ENCODE measurements at places on chromosomes 12 and 14.

DNA sequence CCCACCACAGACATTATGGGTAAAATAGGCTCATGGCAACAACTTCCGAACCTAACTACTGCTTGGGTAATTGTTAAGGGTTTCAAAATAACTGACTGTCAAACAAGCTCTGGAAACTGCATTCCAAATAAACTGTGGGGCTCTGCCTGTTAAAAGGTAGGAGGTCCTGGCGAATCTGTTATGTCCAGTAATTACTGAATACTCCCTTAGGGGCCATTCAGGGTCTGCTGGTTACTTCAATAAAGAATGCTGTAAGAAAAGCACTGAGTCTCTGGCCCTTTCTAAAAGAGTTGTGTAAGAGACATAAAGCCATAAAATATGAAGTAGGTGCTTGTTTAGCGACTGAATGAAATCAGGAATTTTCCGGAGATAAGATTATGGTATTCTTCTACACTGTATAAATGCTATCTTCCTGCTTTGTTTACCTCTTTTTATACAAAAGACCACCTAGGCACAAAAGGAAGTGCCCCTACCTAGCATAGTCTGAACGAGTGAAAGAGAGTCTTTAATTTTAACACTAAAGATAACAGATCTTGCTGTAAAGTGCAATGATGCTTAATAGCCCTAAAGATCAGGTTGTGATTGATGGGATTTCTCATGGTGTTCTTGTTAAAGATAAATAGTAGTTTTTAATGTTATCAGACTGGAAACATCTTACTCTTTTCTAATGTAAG is 127.8 kb downstream of the FBXL14 start:
- DNase-seq: no peak

DNA sequence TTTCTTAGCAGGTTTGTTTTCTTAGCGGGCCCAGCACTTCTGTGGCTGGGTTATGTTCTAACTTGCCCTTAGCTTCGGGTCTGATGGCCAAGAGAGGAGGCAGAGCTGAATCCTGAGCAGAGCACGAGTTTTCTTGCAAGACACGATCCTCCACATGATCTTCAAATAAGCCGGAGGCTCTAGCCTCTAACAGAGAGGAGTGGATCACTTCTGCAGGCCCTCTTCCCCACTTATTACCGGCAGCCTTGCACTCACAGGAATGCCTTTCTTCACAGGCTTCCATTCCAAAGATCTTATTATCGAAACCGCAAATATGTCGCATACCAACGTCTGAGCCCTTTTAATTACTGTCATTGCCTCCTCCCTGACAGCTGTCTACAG is 79.5 kb downstream of the SINHCAF start:
- DNase-seq: peak; percentile 85

DNA sequence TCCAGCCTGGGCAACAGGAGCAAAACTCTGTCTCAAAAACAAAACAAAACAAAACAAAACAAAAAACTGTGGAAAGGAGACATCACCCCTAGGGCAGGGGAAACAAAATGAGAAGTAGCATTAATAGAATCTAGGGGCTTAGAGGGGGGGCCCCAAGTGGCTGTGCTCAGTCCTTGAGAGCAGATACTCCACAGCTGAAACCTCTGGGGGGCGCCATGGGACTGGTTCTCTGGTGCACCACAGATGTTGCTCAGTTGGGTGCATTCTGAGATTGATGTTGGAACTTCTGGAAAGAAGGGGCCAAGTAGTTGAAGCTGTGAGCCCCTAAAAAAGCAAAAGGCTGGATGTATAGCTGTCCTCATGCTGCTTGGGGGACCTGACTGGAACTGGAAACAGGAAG is 11.8 kb upstream of the SYNE2 start:
- DNase-seq: no peak

GRCh38 chr12:89752341-89752740 is 43.7 kb upstream of the ATP2B1 start:
- no peak for DNase-seq

DNA sequence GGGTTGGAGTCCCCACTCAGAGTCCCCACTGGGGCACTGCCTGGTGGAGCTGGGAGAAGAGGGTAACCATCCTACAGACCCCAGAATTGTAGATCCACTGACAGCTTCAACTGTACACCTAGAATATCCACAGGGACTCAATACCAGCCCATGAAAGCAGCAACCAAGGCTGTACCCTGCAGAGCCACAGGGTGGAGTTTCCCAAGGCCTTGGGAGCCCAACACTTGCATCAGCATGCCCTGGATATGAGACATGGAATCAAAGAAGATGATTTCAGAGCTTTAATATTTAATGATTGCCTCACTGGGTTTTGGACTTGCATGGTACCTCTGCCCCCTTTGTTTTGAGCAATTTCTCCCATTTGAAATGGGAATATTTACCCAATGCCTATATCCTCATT is 80.4 kb downstream of the RASSF9 start:
- no peak for DNase-seq

DNA sequence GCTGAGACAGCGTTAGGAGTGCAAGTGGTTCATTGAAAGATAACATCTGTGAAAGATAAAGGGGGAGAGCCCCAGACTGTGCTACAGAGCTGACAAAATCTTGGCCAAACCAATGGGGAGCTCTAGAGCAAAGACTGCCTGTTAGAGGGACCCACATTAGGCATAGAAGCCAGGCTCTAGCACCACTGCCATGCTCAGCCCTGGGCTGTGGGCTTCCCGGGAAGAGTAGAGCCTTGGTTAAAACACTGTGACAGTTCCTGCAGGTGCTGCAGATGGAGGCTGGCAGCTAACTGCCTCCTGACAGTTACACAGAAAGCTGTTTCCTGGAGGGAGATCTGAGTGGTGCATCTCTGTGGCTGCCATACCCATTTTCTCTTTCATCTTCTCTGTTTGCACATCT is 23.0 kb downstream of the TSHR start:
- no peak for DNase-seq

DNA sequence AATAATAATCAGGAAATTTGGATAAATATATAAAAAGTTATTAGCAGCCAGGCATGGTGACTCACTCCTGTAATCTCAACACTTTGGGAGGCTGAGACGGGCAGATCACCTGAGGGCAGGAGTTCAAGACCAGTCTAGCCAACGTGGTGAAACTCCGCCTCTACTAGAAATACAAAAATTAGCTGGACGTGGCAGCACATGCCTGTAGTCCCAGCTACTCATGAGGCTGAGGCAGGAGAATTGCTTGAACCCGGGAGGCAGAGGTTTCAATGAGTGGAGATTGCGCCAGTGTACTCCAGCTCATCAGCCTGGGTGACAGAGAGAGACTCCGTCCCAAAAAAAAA is 64.5 kb downstream of the SYT1 start:
- peak; percentile 56 for DNase-seq

DNA sequence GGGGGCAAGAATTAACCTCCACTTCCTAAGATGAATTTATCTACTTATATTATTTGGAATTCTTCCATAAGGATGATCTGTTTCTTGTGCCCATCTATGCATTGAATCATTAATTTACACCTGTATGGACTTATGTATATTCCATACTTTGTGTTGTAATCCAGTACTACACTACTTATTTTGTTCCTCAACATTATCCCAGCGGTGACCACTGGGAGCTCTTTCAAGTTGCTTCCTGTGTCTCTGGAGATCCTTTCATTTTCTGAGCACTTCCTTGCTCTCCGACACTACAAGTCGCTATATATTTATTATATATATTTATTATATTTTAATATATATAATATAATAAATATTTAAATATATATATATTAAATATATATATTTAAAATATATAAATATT is 54.9 kb upstream of the SCN8A start:
- DNase-seq: no peak

DNA sequence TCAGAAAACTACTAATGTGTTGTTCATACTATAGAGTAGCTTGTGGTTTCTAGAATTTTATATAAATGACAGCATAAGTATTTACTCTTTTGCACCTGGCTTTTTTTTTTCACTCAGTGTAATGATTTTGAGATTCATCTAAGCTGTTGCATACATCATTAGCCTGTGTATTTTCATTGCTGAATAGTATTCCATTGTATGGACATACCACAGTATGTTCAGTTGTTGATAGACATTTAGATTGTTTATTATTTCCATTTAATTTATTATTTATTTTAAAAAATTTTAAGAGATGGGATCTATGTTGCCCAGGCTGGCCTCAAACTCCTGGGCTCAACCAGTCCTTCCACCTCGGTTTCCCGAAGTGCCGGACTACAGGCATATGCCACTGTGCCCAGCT is 80.0 kb downstream of the IFT43 start:
- no peak for DNase-seq

- peak; percentile 79 for DNase-seq
These were observed 224.3 kb upstream of the DCN start for GRCh38 chr12:91406920-91407341.

DNA sequence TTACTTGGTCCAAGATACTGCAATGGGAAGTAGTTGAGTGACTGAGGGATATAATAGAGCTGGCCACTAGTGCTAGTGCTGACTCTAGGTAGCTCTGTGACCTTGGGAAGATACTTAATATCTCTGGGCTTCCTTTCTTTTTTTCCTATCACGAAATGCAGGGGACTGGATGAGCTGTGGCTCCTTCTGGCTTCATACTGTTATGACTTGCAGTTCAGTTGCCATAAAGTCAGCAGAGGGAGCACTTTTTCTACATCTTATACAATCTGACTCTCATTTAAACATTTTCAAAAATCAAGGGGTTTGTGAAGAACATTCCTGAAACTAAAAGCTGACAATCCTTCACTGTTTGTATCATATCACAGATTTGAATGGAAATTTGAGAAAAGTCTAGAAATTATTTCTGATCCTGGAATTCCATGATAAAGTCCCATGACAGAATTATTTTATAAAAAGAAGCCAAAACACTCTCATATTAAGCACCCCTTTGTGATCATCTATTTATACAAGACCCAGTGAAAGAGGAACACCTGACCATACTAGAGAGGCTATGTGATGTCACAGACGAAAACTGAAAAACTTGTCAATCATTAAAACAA is 5.3 kb downstream of the BHLHE41 start:
- peak; percentile 59 for DNase-seq

GRCh38 chr12:75704664-75705063 is 193.3 kb upstream of the KRR1 start:
- DNase-seq: no peak

DNA sequence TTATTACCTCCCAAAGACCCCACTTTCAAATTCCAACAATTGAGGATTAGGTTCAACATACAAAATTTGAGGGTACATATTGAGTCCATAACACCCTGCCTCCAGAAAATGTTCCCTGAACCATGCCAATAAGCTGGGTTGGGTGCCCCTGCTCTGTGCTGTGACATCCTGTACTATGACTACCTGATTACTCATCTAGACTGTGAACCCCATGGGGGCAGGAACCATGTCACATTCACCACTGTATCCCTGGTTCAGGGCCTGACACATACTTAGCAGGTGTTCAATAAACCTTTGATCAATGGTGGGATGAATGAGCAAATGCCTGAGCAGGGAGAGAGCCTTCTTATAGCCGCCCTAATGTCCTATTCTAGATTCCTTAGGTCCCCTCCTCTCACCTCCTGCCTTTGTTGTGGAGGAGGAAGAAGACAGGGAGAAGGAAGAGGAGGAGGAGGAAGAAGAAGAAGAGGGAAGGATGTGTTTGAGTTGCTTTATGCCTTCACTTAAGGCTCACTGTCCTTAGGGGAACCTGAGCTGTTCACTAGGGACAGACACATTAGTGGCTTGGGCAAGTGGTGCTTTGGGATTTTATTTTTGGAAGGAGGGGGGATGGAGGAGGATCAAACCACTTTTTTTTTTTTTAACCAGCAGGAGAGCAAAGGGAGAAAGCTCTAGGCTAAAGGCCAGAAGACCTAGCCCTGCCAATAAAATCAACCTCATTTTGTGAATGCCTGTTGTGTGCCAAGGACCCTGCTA is 21.3 kb downstream of the GPR68 start:
- DNase-seq: no peak

DNA sequence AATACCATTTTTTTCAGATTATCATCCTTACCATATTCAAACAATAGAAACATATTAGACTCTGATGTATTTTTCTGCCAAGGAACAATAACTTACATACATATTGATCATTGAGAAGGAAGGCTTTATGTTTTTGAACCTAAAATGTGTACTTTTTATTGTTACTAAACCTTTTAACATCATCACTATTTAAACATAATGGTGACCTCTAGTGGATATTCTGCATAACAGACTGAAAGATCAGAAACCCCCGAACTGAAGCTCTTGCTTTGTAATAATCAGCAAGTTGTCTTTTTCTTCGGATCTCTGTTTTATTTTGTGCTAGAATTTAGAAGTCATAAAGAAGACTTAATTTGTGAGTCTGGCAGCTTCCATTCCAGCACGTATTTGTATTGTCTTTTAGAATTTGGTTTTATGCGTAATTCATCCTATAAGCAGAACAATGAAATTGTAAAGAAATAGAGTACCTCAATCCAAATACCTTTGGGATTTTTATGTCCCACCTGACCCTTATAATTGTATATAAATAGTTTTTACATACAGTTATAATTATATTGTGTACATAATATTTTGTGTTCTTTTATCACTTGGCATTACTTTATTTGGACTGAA is 125.9 kb upstream of the ATF1 start:
- DNase-seq: no peak

GRCh38 chr14:103334644-103335622 is 896 bp downstream of the EIF5 start:
- DNase-seq: peak; percentile 65

GRCh38 chr12:116838365-116838764 is 42.9 kb downstream of the HRK start:
- DNase-seq: no peak

DNA sequence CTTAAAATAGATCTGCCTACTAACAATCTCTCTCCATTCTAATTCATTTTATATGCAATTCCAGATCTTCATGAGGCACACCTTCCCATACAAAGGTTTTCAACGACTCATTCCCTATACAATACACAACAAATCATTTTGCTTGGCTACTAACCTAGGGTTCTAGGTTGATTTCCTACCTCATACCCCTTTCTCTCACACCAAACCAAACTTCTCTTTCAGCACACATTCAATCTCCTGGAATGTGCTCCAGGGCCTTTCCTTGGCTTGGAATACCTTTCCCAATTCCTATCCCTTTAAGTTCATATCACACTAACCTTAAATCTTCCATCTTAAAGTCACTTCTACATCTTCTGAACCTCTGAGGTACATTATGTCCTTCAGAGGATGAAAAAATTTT is 38.7 kb upstream of the MTERF2 start:
- DNase-seq: peak; percentile 63

DNA sequence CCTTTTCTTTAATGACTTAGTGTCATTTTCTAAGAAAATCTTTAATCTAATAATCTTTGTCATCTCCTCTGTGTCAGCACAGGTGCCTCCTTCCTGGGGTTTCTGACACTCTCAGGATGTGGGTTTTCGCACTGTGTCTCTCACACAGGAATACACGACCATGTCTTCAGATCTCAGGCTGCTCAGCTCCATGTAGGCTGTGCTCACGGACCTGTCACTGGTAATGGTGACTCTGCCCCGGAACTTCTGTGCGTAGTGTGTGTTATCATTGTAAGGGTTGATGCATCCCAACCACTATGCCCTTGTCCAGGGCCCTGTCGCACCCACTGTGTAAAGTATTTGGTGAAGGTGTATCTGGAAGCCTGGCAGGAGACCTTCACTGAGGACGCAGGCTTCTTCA is 647.8 kb downstream of the TMEM121 start:
- no peak for DNase-seq

- DNase-seq: no peak
These were observed at the start of gene TMEM119 for GRCh38 chr12:108597559-108598471. TMEM119 (minus strand) TSS chr12:108598084; CDS start chr12:108592383, 5,701 bp downstream.

GRCh38 chr14:24741871-24742270 is 107.9 kb upstream of the GZMB start:
- DNase-seq: no peak

Measured in trophoblast cell (in vitro differentiated cells and primary cell).